ENCODE measurements at places on chromosomes 7 and 10. TPM values are rescaled to one million over a fixed set of nuclear protein-coding genes. Genes with fewer than 3 reads are reported as not detected.

Gene RSPH10B2
- total RNA-seq = 2.6 TPM

Gene TMEM196
- not detected for total RNA-seq

Gene CCDC172
- total RNA-seq = not detected

Gene CPED1
- total RNA-seq = 14.0 TPM

DNA sequence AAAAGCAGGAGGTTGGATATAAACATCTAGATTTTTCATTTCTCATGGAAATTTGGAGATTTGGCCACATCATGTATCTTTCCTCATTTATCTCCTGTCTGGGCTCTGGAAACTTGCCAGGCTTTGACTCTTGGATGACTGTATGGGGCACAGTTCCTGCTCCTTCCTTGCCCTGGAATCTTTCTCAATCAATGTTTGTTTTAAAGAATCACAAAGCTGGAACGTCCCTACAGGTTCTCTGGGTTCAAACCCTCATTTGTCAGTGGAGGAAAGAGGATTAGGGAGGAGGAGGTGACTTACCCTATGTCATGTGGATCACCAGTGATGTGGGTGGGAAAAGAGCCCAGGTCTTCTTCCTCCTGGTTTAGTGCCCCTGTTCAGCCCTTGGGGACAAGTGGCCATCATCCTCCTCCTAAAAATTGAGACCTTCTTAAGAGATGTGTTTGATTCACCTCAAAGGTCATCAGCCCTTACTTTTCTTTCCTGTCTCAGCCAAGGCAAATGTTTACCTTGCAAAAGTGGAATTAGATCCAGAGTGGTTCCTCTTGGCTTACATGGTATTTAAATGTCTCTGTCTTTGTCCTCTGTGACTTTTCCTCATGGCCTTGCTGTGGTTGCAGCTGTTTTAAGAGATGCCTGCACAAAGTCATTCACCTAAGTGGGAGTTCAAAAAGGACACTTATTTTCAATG, 38.8 kb upstream of the PDZD8 start:
- no peaks in the 10 kb centered on the region for H3K4me1 ChIP-seq
- no peaks in the 10 kb centered on the region for H3K36me3 ChIP-seq
- H3K27me3 ChIP-seq = no peaks in the 10 kb centered on the region

DNA sequence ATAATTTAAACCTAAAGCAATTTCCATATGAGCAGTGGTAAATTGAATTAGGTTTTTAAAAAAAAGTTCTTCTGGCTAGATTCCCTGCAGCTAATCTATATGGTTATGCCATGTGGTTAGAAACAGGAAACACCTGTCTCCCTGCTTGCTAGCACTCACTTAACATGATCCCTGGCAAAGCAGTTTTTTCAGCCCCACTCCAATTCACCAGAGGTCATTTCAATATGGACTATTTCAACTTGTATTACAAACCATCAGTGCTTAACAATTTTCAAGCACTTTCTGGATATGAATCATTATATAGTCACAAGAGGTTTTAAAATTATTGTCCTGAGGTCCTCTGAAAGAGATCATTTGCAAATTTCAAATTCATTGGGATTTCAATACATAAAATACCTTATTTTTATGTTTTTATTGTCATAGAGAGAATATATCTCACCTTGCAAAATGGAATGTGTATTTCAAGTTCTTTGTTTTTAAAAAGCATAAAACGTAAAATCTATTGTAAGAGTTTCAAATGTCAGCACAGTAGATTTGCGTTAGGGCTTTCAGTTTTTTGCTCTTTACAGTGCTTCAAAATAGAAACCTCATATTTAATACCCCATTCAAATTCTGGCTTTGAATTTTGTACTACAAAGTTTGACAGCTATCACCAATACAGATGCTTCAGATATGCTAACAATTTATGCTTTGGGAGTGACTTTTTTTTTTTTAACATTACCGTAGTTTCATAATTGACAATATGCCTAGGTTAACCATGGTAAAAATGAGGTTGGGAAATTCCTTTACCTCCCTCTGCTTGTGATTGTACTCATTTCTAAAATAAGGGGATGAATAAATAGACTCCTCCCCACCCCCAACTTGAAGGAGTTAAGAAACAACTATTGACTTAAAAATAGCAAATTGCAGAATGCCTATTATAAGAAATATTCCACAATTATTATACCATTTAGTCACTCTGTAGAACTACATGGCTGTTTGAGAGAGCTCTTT, 117.5 kb upstream of the HGF start:
- no peaks in the 10 kb centered on the region for H3K4me1 ChIP-seq
- H3K4me3 ChIP-seq = no peak overlapping the region
- H3K36me3 ChIP-seq = no peaks in the 10 kb centered on the region
- no peak for DNase-seq
- H3K27ac ChIP-seq = no peak overlapping the region

- DNase-seq = no peak
- no peak overlapping the region for H3K4me3 ChIP-seq
- H3K27me3 ChIP-seq = no peaks in the 10 kb centered on the region
- no peak overlapping the region for H3K27ac ChIP-seq
These were observed 183.4 kb downstream of the PRKCQ start for GRCh38 chr10:6396652-6397051.

GRCh38 chr7:32893207-32893524, 1.6 kb upstream of the KBTBD2 start:
- no peak for DNase-seq
- H3K4me3 ChIP-seq = no peak overlapping the region
- H3K4me1 ChIP-seq = peaks cover 23% of the 10 kb centered on the region
- no peaks in the 10 kb centered on the region for H3K27me3 ChIP-seq

DNA sequence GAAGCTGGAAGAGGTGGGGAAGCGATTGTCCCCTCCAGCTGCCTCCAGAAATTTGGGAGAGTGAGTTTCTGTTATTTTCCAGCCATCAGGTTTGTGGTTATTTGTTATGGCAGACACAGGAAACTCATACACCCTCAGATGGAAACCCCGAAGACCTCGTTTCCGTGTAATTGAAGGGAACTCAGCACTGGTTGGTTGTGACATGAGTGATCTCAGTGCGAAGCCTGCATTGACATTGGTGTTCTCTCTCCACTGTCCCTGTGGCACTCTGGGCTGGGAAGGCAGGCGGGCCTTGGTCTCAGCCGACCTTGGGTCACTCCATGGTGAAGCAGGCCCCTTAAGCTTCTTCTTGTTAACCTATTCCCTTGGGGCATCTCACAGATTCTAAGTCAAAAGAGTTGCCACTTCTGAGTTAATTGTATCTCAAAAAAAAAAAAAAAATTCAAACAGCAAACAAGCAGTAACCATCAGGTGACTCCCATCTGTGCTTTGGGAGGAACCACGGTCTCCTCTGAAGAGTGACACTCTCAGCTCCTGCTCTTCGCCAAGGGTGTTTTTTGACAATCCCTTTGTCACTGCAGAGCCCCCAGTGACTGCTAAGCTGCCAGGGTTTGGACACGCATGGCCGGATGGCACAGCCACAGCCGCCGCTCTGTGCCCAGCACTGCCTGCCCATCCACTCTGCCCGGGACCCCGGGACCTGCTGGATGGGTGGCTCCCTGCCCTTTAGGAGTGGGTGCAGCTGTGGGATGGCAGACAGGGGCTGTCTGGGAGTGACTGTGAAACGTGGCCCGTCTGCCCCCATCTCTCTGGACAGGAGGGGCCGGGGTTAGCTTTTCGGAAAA, 233.6 kb downstream of the PRPF18 start:
- no peaks in the 10 kb centered on the region for H3K36me3 ChIP-seq
- no peaks in the 10 kb centered on the region for H3K27me3 ChIP-seq
- peaks cover 17% of the 10 kb centered on the region for H3K4me1 ChIP-seq
- H3K27ac ChIP-seq = no peak overlapping the region

GRCh38 chr10:117432866-117433265, 57.6 kb upstream of the PDZD8 start:
- no peak overlapping the region for H3K4me3 ChIP-seq
- H3K27ac ChIP-seq = no peak overlapping the region
- no peaks in the 10 kb centered on the region for H3K36me3 ChIP-seq
- H3K4me1 ChIP-seq = no peaks in the 10 kb centered on the region
- DNase-seq = no peak

DNA sequence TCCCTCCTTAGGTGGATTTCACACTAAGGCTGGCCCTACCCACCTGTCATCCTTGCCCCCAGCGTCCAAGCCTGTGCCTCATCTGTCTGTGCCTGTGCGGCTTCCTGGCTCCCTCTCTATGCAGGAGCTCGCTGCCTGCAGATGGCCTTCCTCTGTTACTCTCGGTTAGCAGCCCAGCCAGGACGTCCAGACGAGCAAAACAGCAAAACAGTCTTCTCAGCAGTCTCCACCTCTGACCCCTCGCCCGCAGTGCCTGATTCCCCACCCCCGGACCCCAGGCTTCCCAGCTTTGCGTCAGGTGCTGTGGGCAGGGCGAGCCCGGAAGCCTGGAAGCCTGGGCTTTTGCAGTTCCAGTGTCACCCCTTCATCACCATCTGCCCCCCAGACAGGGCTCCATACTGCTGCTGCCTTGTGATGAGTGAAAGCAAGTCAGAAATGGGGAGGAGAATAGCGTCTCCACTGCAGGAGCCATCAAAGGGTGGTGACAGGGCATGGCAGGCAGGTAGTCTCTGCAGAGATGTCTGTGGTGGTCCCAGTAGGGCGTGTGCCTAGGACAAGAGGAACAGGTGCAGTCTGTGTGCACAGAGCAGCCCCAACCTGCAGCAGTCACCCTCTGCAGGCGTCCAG, 88.5 kb downstream of the ADCY1 start:
- no peaks in the 10 kb centered on the region for H3K36me3 ChIP-seq
- no peak overlapping the region for H3K4me3 ChIP-seq
- DNase-seq = no peak
- no peak overlapping the region for H3K27ac ChIP-seq
- no peaks in the 10 kb centered on the region for H3K27me3 ChIP-seq
- H3K4me1 ChIP-seq = no peaks in the 10 kb centered on the region

GRCh38 chr10:75108684-75109458, 2.6 kb upstream of the SAMD8 start:
- no peak overlapping the region for H3K4me3 ChIP-seq
- no peaks in the 10 kb centered on the region for H3K27me3 ChIP-seq
- peaks cover 10% of the 10 kb centered on the region for H3K4me1 ChIP-seq
- H3K27ac ChIP-seq = no peak overlapping the region

DNA sequence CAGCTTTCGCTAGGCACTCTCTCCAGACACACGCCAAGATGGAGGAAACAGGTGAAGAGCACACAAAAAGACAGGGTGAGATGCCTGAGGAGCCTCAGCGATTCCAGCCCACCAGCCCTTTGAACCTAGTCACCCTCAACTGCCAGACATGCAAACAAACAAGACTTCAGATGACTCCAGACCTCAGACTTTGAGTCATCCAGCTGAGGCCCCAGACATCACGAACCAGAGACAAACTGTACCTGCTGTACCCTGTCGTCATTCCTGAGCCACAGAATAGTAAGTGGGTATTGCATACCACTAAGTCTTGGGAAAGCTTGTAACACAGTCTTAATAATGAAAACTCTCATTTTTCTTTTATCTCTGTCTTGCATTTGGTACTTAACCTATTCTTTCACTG, 126.6 kb upstream of the LSM8 start:
- H3K36me3 ChIP-seq = no peaks in the 10 kb centered on the region
- no peaks in the 10 kb centered on the region for H3K27me3 ChIP-seq
- no peak for DNase-seq
- no peak overlapping the region for H3K27ac ChIP-seq

DNA sequence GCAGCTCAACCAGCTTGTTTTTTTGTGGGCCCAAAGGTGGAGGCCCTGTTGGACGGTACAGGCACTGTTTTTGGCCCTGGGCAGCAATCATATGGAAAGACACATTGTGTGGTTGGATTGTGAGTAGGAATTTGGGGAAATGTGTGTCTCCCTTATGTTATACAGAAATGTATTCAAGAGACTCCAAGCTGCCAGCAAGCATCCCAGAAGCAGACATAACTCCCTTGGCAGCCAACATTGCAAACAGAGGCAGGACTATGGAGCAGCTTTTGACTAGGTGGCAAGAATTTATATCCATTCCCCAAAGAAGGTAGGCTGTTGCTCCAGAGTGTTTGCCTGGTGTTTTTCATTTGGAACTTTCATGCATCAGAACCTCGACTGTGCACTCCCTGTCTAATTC, 104.9 kb downstream of the BUB3 start:
- no peak overlapping the region for H3K27ac ChIP-seq
- no peaks in the 10 kb centered on the region for H3K27me3 ChIP-seq
- no peaks in the 10 kb centered on the region for H3K4me1 ChIP-seq
- H3K4me3 ChIP-seq = no peak overlapping the region
- no peaks in the 10 kb centered on the region for H3K36me3 ChIP-seq
- no peak for DNase-seq

Measured in thyroid gland (tissue), 4 donors.